Ecto neural progenitor cell (in vitro differentiated cells): ENCODE measurements at places on chromosomes 6 and 20.

GRCh38 chr6:73665686-73666319 lies 12.0 kb upstream of the SLC17A5 start:
- no peak for DNase-seq

GRCh38 chr6:2129182-2129621 lies 116.2 kb downstream of the GMDS start:
- DNase-seq: no peak

DNA sequence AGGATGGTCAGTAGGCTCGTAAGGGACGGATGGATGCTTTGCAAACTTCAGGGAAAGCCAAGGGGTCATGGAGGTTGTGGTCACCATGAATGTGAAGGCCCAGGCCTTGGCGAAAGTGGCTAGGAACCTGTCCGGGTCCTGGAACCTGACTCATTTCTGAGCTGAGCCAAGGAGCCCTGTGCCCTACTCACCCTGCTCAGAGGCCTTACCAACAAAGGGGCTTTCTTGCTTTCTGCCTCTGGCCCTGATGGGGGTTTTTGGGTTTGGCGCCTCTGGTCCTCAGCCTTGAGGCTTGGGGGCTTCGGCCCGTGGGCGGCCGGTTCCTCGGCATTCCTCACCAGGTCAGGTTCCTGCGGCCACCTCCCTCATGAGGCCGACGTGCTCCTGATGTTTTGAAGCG lies 155.1 kb downstream of the DTNBP1 start:
- no peak for DNase-seq

GRCh38 chr6:26075063-26075717 lies 12.0 kb upstream of the HFE start:
- no peak for DNase-seq

DNA sequence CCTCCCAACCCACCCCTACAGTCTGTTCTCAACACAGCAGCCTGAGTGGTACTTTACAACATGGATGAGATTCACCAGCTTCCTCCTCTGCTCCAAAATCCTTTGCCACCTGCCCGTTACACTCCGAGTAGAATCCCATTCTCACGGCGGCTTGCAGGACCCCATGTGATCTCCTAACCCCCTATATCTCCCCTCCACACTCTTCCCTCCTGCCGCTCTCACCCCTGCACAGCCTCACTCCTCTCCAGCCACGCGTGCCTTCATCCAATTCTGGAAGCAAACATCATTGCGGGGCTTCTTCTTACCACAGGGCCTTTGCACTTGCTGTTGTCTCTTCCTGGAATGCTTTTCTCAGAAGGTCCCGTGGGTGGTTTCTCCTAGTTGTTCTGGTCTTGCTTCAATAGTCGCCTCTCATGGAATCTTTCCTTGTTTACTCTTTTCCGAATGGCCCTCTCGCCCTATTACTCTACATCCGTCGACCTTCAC lies 472.3 kb downstream of the CDH26 start:
- no peak for DNase-seq

DNA sequence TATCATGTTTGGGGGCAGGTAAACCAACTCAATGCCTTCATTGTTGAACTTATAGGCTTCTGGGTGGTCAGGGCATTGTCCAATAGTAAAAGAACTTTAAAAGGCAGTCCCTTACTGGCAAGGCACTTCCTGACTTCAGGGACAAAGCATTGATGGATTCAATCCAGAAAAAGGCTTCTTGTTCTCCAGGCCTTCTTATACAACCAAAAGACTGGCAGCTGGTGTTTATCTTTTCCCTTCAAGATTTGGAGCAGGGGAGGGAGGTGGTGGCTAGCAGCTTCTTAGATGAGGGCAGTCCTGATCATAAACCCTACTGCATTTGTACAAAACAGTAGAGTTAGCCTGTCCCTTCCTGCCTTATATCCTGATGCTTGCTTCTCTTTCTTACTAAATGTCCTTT lies 57.5 kb downstream of the NCOA3 start:
- no peak for DNase-seq

DNA sequence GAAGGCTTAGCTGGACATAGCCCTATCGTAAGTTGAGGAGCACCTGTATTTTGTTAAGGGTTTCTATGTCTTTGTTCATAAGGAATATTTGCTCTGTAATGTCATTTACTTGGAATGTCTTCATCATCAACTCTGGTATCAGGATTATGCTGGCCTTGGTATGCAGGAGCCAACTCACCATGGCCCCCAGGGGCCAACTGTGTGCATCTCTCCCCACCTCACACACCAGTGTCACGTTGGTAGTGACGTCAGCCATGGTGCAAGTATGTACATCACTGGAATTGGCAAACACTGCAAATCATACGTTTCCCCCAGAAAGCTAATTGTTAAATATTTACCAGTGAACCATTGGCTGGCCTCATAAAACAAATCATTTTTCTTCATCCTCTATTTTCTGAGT lies 70.8 kb downstream of the YTHDF1 start:
- no peak for DNase-seq

DNA sequence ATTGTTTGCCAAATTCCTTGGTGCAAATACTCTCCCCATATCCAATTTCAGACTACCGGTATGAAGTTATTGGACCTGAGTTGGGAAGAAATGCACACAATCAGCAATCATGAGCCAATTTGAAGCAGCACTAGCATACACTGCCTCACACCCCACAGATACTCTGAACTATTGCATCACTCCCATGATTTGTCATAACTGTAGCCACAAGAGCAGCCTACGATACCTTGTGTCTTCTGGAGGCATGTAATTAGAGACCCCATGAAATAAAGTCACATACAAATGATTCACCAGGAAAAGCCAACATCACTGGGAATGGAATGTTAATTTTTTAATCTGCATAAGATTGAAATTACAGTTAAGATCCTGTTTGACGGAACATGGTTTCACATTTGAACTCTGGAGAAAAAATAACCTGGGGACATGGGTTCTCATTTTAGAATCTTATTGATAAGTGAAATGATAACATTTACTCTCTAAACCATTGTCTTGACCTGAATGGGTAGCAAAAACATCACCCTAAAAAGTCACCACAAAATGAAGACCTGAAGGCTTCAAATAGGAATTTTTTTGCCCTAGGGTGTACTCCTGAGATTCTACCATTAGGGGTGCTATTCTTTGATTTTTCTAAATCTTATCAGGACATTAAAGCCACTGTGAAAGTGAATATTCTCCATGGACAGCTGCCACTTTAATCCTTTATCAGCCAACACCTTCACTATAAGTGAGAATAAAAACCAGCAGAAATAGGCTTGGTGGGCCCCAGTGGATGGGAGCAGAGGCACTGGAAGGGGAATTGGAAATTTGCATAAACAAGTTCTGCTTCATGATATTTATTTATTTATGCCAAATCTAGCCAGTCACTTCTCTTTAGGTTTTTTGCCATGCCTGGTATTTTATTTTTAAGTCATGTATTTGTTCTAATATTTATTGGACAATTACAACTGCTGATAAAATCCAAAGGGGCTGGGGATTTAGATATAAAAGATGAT lies 34.5 kb upstream of the HBS1L start:
- no peak for DNase-seq

DNA sequence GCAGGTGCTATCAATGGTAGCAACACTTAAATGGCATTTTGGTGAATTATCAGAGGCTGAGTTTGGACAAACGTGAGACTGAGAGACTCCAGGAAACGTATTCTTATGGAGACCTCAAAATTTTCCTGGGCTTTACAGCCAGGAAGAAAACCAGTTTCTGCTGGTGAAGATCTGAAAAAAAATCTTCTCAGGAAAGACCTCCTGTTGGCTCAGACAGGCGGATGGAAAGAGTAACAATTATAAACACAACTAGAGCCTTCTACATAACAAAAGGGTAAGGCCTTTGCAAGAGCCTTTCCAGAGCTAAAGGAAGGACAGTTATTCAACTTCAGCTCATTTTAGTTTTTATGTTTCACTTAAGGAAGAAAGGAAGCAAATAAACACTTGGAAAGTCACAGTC lies 274.4 kb downstream of the THBS2 start:
- no peak for DNase-seq

GRCh38 chr6:145656128-145656527 lies 79.2 kb downstream of the EPM2A start:
- DNase-seq: no peak

DNA sequence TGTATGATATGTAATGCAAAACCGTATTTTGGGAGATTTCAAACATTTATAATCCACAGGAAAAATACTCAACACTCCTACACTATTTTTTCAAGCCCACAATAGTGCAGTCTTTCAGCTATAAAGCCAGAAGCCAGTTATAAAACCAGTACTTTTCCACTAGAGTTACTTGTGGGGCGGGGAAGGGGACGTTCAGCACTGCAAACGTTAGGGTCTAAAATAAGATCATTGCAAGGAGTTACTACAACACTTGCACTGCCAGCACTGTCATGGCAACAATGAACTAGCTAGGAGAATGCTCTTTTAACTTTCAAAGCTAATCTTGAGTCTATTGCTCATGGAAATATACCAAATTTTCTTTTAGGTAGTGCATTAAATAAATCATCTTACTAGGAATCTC lies 14.7 kb downstream of the SESN1 start:
- DNase-seq: no peak

DNA sequence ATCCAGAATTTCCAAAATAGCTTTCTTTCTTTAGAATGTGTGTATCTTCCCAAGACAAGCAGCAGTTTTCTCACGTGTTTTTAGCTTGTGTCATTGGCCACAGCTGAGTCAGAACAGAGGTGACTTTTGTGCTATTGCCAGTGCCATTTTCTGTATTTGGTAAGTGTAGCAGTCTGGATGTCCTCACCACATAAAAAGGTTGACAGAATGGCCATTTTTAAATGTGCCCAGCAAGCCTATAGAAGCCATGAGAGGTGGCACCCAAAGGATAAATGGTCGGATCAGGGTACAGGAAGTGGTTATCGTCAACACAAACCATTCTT lies 269.5 kb upstream of the HSF2 start:
- DNase-seq: no peak

- no peak for DNase-seq
Measured at GRCh38 chr6:7129360-7129759, 21.6 kb downstream of the RREB1 start.

DNA sequence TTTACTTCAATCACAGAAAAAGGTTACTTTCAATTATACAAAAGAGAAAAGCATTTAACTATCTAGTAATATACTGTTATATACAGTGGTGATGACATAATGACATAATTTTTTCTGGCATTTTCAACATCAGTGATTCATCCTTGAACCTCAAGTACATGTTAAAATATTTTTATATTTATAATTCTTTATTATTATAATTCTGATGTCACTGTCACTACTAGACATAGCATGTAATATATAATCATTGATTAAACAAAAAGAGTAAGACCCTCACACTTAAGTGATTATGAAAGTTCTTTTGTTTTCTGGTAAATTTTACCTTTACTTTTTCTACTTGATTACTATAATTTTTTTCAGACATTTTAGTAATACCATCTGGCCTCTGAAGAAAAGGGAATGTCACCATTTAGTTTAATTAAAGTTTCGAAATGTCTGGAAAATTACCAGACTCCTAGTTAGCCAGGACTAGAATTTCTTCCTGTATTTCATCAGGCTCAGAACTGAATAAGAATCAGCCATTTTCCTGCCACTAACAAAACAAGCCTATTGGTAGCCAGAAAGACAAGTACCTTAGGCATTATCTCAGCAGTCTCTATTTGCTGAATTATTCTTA lies 71.5 kb downstream of the FILIP1 start:
- no peak for DNase-seq

- no peak for DNase-seq
Measured at GRCh38 chr6:140344142-140344913, 969.9 kb upstream of the CITED2 start.

DNA sequence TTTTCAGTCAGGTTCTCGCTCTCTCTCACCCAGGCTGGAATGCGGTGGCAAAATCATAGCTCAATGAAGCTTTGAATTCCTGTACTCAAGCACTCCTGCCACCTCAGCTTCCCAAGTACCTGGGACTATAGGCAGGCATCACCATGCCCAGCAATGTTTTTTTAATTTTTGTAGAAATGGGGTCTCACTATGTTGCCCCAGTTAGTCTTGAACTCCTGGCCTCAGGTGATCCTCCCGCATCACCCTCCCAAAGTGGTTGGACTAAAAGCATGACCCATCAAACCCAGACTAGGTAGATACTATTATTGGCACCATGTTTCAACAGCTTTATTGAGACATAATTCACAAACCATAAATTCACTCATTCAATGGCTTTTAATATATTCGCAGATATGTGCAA lies 72.7 kb upstream of the RUNX2 start:
- no peak for DNase-seq

GRCh38 chr6:106730264-106730663 lies 100.9 kb downstream of the QRSL1 start:
- DNase-seq: no peak

DNA sequence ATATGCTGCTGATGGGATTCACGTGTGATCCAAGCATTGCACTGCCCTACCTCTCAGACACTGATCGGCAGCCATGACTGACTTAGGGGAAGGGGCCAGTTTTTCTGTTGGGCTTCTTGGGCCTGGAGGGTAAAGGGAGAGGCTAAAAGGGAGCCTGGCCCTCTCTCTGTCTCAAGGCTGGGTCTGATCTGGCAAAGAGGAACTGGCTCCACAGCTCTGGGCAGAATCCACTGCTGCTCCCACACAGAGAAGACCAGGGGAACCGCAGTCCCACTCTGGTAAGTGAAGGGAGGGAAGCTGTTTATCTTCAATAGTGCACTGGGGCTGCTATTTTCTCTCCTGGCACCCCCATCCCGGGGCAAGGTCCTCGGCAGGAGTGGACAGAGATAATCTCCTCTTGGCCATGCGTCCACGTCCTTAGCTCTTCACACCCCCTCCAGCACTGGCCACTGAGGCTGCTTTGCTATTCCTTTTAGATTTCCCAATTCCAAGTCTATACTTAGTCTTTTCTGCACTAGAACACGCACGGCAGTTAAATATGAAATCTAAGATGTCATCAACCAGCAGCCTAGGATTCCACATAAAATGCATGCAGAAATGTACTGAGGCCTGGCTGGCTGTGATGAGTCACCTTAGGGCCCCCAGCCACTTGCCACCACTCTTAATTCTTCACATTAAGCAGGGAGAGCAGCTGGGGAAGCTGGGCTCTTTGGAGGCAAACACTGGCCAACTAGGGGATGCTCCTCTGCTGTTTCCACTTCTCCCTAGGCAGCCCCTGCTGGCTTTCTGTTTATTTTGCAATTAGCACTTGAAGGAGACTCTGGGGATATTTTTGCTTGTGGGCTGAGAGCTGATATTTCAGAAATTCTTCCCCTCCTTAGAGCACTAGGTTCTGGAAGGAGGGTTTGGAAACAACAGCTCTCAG lies 87.8 kb upstream of the ARMC2 start:
- DNase-seq: no peak

DNA sequence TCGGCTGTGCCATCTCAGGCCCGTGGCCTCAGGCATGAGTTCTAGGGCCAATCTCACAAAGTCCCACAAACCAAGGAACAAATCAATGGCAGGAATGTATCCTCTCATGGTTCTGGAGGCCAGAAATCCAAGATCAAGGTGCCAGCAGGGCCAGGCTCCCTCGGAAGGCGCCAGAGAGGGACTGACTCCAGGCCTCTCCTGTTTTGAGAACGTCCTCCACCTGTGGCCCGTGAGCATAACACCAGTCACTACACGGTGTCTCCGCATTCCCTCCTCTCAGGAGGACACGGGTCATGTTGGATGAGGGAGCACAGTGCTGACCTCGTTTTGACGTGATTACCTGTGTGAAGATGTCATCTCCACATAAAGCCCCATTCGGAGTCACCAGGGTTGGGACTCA lies 45.0 kb upstream of the SMOC2 start:
- no peak for DNase-seq

- no peak for DNase-seq
Measured at GRCh38 chr20:57672164-57672563, 37.7 kb downstream of the PMEPA1 start.
